ENCODE measurements at places on chromosomes 2 and 18.

GRCh38 chr2:124339709-124340108 lies 314.6 kb downstream of the CNTNAP5 start:
- no peak for DNase-seq

DNA sequence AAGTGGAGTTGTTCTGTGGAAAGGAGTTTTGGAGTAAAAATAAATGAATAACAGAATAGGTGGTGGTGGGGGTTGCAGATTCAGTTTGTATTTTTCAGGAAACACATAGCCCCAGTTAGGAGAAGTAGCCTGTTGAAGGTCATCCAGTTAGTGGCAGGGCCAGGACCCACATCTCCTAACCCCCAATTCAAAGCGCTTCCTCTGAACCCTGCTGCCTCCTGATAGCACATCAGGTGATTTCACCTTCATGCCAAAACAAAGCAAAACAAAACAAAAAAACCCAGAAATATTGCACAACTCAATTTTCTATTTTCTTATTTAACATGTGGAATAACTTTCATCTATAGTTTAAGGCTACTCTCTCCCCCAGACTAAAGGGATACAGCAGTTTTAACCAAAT lies 112.3 kb upstream of the UGP2 start:
- DNase-seq = no peak

- DNase-seq = no peak
These were observed 139.2 kb downstream of the NEDD4L start for GRCh38 chr18:58183226-58183625.

GRCh38 chr2:236173036-236173728 lies 5.0 kb upstream of the GBX2 start:
- no peak for DNase-seq

DNA sequence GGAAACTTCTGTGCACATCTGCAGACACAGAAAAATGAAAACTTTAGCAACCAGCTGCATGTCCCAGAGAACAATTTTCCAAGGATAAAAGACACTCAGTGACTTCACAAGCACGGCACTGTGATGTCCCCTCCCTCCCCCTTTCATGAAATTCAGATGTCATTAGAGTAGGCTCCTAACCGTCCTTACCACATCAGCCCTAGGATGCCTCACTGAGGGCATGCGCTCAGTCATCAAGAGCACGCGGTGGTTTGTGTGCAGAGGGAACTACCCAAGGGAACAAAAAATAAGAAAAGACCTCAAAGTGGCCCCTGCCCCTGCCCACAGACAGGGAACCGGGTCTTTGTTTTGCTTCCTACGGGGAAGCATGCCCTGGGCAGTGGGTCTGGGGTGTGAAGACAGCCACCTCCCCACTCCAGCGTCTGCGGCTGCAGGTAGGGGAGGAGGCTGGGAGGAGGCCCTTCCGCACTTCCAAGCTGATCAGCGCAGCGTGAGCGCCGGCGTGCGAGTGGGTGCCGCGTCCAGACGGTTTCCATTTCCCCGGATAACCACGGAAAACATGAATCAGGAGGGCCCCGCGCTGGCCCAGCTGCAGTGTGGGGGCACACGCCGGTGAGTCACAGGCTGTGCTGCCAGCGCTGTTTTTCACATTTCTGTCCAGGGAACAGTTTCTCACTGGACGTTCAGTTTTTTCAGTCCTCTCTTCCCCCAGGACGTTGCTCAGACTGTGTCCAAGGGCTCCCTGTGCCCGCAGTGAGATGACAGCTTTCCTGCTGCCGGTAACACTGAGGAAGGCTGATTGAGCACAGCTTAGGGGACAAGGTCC lies 70.6 kb downstream of the COPS8 start:
- DNase-seq = no peak
